Activated T-cell treated with anti-CD3 and anti-CD28 coated beads for 24 hours (primary cell): ENCODE measurements at places on chromosomes 11 and 22.

DNA sequence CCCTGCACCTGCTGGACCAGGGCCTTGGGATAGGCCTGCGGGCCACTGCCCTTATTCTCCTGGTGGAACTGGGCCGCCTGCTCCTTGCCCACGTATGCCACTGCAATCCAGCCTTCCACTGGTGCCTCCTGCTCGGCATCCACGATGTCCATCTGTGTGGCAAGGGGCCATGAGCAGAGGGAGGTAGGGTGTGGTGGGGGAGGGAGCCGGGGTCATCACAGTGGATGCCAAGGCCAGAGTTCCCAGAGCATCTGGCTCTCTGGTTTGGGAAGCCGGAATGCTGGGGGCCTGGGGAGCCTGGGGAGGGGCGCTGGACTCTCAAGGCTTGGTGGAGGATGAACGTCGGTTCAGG, 627 bp downstream of the RNF215 start:
- no peak for DNase-seq

GRCh38 chr22:35719212-35719875, 1.7 kb downstream of the APOL5 start:
- DNase-seq = no peak

- DNase-seq = no peak
Observed at GRCh38 chr11:115502636-115503082, 1.6 kb downstream of the CADM1 start.

DNA sequence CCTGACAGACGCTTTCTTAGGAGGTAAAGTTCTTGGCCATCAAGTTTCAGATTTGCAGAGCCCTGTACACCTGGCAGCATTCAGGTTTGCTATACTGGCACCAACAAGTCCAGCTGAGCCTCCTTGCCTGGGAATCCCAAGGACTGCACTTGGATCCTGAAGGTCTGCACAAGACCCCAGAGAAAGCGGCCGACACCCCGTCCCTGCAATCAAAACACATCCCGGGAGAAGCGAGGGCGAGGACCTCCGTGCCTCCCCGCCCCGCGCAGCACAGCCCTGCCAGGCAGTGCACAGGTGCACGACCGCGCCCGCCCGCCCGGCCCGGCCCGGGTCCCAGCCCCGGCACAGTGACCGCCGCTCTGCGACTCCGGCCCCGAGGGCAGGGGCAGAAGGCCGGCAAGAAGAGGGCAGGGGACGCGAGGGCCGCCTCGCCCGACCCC, 559 bp downstream of the MRTFA start:
- no peak for DNase-seq

DNA sequence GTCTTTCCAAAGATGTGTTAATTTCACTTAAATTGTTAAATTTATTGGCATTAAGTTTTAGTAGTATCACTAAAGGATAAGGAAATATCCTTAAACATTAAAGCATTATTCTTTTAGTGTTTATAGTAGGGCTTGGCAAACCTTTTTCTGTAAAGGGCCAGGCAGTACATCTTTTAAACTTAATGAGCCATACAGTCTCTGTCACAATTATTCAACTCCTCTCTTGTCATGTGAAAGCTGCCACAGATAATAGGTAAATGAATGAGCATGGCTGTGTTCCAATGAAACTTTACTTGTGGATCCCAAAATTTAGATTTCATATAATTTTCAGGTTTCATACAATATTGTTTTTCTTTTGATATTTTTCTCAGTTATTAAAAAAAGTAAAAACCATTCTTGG, 268.2 kb upstream of the C11orf87 start:
- DNase-seq = no peak

DNA sequence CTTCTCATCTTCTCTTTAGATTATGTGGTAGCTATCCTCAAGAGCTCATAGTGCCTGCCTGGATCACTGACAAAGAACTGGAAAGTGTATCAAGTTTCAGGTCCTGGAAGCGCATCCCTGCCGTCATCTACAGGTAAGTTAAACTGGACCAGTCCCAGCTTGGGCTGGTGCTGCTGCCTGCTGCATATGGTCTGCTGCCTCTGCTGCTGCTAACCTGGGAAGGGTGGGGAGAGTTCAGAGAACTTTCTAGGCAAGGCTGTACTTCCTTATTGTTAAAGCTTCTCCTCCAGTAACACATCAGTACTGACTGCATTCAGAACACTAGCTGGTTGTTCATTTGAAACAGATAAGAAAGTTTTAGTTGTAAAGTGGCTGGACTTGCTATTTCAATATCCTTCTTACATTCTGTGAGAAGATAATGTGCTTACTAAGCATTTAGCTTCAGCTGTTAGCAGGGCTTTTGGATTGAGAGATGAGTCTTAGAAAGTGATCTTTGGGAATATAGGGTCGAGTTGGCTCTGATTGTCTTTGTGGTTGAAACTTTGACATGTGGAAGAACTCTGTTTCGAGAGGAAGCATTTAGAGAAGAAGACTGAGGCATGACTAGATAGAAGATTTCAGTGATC, 77.3 kb upstream of the HORMAD2 start:
- no peak for DNase-seq

GRCh38 chr11:60194511-60194910, 11.6 kb upstream of the MS4A6A start:
- DNase-seq = no peak

DNA sequence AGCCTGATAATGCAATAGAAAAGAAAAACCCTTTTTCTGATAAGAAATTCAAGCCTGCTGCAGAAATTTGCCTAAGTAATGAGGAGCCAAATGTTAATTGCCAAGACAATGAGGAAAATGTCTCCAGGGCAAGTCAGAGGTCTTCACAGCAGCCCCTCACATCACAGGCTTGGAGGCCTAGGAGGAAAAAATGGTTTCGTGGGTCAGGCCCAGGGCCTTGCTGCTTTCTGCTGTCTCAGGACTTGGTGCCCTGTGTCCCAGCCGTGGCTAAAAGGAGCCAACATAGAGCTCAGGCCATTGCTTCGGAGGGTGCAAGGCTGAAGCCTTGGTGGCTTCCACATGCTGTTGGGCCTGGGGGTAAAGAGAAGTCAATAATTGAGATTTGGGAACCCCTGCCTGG, 131.3 kb downstream of the LARGE1 start:
- DNase-seq = no peak

DNA sequence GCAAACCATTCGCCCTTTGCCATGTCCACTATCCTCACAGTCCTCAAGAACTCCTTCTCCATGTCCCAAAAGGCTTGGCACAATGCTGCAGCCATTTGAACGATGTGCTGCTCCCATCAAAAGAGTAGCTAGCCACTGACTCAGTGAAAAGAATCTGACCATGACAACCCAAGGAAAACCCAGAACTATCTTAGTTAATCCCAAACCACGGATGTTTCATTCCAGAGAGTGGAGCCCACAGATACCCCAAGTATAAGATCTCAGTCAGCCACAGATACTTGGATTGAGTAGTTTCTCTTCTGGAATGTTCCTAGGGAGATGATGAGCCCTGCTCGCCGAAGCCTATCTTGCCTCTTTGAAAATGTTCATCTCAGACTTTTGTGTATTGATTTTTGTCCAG, 176.9 kb downstream of the NAV2 start:
- DNase-seq = no peak

GRCh38 chr11:4607096-4607495, 935 bp downstream of the TRIM68 start:
- no peak for DNase-seq

GRCh38 chr22:17130199-17130598, 9.0 kb upstream of the TMEM121B start:
- DNase-seq = no peak

GRCh38 chr11:67272327-67273259, 6.3 kb downstream of the GRK2 start:
- no peak for DNase-seq

DNA sequence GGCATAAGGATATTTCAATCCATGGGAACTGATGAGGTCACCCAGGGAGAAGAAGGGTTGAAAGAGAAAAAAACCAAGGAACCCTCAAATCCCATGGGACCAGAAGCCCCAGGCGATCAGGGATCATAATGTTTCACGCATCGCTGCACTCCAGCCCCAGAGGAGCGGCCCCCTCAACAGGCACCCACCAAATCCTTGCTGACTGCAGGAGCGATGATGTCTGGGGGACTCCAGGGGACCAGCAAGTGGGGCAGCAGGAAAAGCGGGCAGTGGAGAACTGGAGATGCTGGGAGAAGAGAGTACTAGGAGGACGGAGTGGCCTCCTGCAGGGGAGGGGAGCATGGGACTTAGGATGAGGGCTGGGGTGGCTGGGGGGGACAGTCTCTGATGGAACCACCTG, 47.7 kb upstream of the LINC01488 start:
- DNase-seq = no peak

DNA sequence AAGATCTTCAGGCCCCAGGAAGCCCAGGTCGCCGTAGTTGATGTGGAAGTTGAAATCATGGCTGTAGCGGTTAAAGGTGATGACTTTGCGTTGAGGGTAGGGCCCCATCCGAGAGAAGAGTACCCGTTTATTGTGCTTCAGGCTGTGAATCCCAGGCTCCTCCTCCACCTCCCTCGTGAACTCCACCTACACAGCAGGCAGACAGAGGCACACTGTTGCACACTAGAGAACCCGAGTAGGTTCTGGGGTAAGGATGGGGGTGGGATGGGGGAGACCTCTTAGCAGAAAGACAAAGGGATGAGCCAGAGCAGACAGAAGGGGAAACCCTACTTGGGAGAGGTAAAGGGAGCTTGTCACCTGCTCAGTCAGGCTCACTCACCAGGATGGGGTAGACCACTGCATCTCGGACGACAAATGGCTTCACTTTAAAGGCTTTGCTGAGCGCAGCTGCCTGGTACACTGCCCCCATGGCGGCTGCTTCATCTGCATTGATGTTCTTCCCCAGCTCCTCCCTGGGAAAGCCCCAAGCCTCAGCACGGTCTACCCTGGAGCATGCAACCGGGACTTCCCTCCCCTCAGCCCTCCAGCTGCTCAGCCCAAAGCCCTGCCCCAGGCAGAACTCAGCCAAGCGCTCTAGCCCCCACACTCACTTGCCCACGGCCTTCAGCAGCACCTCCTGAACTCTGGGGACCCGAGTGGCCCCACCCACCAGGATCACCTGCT, 5.4 kb downstream of the HYOU1 start:
- no peak for DNase-seq

DNA sequence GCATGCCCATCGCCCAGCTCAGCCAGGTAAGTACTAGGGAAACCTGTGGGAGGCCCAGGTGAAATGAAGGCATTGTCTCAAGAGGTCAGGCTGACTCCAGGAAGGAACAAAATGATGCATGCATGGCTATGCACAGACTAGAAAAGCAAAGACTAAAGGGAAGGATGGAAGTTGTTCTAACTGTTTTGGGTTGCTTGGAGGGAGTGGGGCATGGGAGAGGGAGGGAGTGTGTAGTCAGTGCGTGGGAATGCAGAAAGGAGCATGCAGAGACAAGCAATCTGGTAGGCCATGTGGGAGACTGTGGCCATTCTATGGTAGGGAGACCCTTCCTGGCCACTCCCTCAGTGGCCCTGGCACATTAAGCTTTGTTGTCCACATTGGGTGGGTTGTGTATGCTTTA, 2.9 kb downstream of the MICAL3 start:
- no peak for DNase-seq

GRCh38 chr11:123356539-123356938, 73.5 kb upstream of the GRAMD1B start:
- peak; percentile 11 for DNase-seq
